ENCODE measurements at places on chromosomes 6 and 20. TPM values are rescaled to one million over a fixed set of nuclear protein-coding genes. Genes with fewer than 3 reads are reported as not detected.

DNA sequence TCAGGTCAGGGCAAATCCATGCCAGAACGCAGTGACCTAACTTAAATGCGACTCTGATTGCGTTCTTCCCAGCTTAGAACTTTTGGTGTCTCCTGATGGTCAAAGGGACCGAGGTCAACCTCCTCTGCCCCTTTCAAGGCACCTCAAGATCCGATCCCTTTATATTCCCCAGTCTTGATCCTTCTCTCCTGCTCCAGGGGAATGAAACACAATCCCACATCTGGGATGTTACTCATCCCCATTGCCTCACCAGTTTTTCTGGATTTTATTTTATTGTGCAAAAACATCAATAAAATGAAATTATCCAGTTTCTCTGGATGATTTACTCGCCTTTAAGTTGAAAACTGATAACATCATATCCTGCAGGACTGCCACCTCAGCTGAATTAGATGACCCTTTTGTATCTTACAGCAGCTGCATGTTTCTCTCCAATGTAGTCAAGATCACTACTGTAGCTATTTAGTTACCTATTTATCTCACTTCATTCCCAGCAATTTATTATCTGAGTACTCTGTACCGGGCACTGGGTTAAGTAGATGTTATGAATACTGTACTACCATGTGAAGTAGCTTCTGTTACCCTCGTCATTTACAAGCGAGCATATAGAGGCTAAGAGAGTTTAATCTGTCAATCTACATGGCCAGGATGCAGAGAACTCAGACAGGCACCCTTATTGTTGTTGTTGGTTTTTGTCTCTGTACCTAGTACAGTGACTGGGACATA is 44.0 kb downstream of the IRAK1BP1 start:
- H3K27ac ChIP-seq, result no peak overlapping the region
- H3K4me3 ChIP-seq, result peak overlapping the region; percentile 77
- DNase-seq, result no peak
- H3K4me1 ChIP-seq, result peaks cover 6% of the 10 kb centered on the region
- H3K36me3 ChIP-seq, result peaks cover 1% of the 10 kb centered on the region

DNA sequence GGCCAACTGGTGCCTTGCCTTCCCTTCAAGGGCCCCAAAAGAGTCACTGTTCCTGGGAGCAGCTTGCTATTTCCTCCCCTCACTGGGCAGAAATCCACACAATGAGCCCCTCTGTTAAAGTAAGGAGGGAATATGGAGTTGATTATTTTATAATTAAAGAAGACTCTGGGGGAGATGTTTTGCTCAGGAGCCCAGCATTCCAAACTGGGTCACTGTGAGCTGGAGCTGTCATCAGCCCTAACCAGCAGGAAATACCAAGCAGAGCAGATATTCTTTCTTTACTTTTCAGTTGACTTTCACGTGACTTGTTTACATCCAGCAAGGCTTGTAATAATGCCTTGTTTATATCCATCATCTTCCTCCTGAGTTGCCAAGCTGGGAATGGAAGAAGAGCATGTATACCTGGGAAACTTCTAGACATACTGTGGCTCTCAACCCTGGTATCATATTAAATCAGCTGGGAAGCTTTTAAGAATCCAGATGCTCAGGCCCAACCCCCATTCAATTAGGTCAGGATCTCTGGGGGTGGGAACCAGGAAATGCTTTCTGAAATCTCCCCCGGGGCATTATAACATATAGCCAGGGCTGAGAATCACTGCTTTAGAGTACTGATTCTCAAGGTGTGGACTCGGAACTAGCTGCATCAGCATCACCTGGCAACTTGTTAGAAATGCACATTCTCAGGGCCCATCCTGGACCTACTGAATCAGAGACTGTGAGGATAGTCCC is 175.6 kb upstream of the MYLIP start:
- H3K27ac ChIP-seq, result no peak overlapping the region
- no peaks in the 10 kb centered on the region for H3K27me3 ChIP-seq
- DNase-seq, result no peak
- H3K4me3 ChIP-seq, result no peak overlapping the region
- peaks cover 4% of the 10 kb centered on the region for H3K4me1 ChIP-seq

GRCh38 chr6:53830366-53830765 is 35.6 kb downstream of the LRRC1 start:
- no peak overlapping the region for H3K27ac ChIP-seq
- peaks cover 2% of the 10 kb centered on the region for H3K4me1 ChIP-seq
- H3K27me3 ChIP-seq, result no peaks in the 10 kb centered on the region
- no peaks in the 10 kb centered on the region for H3K36me3 ChIP-seq

DNA sequence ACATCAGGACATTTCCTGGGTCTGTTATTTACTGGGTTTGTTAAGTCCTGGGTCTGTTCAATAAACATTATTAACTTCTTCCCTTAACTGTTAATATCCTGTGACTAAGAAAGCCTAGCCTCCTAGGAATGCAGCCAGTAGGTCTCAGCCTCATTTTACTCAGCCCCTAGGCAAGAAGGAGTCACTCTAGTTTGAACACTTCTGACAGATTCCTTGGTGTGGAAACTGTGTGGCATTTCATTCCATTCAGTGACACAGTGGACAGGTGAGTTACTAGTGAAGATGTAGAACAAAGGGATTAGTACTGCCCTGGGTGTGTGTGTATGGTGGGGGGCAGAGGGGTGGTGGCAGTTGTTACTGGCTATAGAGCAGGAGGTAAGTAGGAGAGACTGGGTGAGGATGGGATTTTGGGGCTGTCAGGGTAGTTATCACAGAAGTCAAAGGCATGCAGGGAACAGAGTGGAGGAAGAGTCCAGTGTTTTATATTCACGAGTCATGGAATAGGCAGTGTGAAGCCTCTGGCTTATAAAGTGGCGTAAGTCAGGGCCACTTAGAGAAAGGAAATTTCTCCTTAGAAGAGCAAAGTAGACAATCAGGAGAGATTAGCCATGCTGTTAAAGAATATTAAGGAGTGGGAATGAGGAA is 28.4 kb downstream of the RNF182 start:
- no peak overlapping the region for H3K4me3 ChIP-seq
- H3K36me3 ChIP-seq, result no peaks in the 10 kb centered on the region
- no peak for DNase-seq
- H3K4me1 ChIP-seq, result no peaks in the 10 kb centered on the region
- H3K27ac ChIP-seq, result no peak overlapping the region

DNA sequence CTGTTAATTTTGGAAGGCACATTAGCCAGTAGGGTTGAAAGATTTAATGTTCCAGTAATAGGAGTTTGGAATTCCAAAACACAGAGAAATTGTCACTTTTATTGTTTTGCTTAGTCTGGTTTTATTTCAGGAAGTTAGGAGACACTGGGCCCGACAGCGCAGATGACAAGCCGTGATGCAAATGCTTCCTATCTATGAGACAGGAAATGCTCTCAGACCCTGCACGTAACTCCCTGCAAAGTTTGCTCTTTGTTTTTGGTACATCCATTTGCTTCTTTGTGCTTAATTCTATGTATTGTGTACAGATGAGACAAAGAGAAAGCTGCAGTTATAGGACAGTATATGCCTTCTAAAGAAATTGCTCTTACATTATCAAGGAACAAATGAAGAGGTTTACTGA is 201.6 kb upstream of the SGK1 start:
- H3K36me3 ChIP-seq, result peaks cover 3% of the 10 kb centered on the region
- peak overlapping the region; percentile 68 for H3K4me3 ChIP-seq
- DNase-seq, result no peak
- peak overlapping the region; percentile 93 for H3K27ac ChIP-seq
- H3K27me3 ChIP-seq, result no peaks in the 10 kb centered on the region

GRCh38 chr6:157269261-157269794 is 54.0 kb downstream of the TMEM242 start:
- H3K27me3 ChIP-seq, result peaks cover 2% of the 10 kb centered on the region
- peaks cover 7% of the 10 kb centered on the region for H3K36me3 ChIP-seq

The MUC22 gene
- total RNA-seq, result not detected

The SLCO4A1 gene
- total RNA-seq, result 61.9 TPM

The FLRT3 gene
- total RNA-seq, result not detected

The ANGPT4 gene
- not detected for total RNA-seq

Measured in activated naive CD8-positive, alpha-beta T cell treated with anti-CD3 and anti-CD28 coated beads, Interleukin-2, amount 10 ng/mL, durations not matched to agents 7 days and 5 days (primary cell).